ENCODE measurements at places on chromosomes 4 and X.

GRCh38 chr4:78065508-78066192 lies 8.5 kb downstream of the FRAS1 start:
- no peak for DNase-seq

DNA sequence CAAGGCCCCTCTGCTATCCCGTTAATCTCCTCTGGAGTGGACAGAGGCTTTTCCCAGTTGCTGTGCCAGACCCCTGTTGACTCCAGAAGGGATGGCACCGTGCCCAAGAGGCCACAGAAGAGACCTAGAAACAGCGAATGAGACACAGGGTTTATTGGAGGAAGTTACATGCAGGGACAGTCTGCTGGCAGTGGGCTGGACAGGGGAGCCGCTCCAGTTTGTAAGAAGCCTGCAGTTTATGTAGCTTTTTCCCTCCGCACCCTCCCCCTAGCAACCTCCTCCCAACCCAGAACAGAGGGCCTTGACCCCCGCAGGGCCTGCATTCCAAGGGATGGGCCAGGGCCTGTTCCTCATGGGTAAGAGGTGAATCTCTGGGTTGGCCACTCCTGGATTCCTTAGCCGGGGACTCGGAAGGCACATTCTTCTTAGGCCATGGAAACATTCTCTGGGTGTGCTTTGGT lies 216.8 kb upstream of the PSAPL1 start:
- DNase-seq, result no peak

DNA sequence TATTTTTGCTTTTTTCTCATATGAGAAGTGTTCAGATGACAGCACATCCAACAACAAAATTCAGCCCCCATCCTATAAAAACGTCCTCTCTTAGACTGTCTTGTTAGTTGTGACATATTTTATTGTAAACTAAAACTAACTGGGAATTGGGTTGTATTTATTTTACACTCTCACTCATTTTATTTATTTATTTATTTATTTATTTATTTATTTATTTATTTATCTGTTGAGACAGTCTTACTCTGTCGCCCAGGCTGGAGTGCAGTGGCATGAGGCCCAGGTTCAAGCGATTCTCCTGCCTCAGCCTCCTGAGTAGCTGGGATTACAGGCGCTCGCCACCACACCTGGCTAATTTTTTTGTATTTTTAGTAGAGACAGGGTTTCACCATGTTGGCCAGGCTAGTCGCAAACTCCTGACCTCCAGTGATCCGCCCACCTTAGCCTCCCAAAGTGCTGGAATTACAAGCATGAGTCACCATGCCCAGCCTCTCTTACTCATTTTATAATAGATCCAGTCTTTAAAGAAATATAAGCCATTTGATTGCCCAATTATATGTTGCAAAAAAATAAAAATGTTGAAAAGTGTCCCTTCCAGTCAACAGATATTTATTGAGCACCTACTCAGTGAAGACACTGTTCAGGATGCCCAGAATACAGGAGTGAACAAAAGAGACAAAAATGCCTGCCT lies 44.6 kb downstream of the PALLD start:
- no peak for DNase-seq

DNA sequence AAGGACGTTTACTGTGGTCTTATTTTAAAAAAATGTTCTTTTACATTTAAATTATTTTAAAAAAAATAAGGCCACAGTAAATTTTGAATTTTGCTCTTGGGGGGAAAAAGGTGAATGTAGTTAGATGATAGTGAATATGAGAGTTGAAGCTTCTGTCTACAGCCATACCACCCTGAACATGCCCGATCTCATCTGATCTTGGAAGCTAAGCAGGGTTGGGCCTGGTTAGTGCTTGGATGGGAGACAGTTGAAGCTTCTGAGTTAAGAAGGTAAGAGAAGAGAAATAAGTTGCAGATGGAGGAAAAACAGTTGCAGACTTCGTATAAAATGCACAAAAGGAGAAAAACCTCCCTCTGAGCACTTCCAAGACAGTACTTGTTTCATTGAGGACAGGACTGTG lies 115.6 kb upstream of the NR3C2 start:
- DNase-seq, result no peak

- no peak for DNase-seq
Measured at GRCh38 chrX:46811121-46811520, 25.7 kb upstream of the RP2 start.

DNA sequence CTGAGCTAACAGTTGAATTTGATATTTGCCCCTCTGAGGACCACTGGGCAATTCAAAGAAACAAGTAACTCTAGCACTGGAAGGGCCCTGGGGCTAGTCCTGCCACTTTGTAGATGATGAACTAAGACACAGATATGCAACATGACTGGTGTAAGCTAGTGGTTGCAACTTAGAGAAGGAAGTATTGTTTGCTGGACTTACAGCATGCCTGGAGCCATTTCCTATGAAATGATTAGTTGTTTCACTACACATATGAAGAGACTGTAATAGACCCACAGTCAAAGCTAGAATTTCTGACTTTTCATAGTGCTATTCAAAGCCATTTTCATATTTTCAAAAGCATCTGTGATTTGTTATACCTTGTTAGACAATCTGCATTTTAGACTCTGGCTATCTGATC lies 96.2 kb downstream of the TSPAN7 start:
- no peak for DNase-seq

DNA sequence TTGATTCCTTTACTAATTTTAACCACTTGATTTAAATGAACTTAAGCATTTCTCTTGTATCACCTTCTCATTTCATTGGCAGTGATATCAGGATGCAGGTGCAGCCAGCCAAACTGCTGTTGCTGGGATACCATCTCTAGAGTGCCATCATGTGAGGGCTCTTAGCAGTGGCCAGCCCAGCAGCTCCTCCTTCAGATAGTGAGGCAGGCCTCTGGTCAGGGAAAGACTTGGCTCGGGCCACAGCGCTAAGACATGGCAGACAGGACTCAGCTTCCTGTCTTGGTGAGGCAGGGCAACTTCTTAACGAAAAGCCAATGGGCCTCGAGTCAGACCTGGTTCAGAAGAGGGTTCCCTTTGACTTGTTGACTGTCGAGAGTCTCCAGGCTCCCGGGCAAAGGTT lies 50.0 kb downstream of the NOP14 start:
- no peak for DNase-seq

GRCh38 chrX:78923198-78924015 lies 21.8 kb upstream of the P2RY10 start:
- no peak for DNase-seq

- DNase-seq, result no peak
Measured at GRCh38 chr4:135256111-135256510, 1054.5 kb upstream of the PABPC4L start.

- DNase-seq, result no peak
Measured at GRCh38 chrX:109797311-109797975, 64.4 kb upstream of the ACSL4 start.

GRCh38 chr4:158949099-158949498 lies 153.8 kb upstream of the RAPGEF2 start:
- no peak for DNase-seq

DNA sequence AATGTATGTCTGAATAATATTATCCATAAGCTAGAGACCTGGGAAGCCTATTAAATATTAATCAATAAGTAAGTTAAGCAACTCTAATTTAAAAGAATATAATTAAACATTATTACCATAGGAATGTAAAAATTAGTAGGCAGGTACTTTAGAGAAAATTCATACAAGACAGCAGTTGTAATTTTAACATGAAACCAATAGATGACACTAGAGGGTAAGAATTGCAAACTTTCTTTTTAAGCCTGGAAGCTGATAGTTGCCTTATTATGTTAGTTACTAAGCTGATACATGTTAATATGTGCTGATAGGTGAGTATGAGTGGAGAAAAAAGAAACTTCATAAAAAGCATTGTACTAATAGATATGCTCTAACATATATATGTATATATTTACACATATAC lies 1157.4 kb downstream of the FAM133A start:
- no peak for DNase-seq

GRCh38 chrX:94162971-94163370 lies 489.0 kb downstream of the FAM133A start:
- DNase-seq, result no peak

DNA sequence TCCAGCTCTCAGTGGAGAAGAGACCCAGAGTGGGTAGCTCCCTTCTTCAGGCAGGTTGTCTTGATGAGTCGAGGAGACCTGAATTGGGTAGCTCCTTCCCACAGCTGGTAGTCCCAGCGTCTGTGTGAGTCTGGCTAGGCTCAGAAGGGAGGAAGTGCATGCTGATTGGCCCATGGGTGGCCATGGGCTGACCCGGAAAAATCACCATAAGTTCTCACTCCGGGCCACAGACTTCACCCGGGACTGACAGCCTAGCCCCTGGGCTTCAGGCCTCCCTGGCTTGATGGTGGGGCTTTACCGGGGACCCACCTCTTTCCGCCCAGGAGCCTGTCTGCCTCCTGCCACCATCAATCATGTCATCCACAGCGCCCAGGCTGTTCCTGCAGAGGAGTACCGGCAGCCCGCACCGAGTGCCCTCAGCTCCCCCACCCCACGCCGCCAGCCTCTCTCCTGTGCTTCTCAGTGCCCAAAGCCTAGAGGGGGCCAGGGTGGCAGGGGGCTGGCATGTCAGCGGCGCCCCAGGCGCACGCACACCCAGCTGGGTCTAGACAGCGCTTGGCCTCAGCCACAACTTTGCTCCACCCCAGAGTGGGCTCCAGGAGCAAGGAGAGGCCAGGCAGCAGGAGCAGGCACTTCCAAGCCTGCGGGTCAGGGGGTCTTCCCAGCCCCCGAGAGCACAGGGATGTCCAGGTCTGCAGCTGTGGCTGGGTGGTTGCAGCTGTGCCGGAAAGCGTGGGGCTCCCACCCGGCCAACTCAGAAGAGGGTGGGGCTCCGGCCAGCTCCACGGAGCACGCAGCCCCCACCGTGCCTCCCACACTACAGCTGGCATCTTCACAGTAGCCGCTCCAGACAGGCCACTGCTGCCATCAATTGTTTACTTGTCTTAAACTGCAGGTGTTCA lies 16.1 kb upstream of the SAT1 start:
- no peak for DNase-seq

- no peak for DNase-seq
Measured at GRCh38 chr4:2286904-2287593, 25.1 kb upstream of the MXD4 start.

DNA sequence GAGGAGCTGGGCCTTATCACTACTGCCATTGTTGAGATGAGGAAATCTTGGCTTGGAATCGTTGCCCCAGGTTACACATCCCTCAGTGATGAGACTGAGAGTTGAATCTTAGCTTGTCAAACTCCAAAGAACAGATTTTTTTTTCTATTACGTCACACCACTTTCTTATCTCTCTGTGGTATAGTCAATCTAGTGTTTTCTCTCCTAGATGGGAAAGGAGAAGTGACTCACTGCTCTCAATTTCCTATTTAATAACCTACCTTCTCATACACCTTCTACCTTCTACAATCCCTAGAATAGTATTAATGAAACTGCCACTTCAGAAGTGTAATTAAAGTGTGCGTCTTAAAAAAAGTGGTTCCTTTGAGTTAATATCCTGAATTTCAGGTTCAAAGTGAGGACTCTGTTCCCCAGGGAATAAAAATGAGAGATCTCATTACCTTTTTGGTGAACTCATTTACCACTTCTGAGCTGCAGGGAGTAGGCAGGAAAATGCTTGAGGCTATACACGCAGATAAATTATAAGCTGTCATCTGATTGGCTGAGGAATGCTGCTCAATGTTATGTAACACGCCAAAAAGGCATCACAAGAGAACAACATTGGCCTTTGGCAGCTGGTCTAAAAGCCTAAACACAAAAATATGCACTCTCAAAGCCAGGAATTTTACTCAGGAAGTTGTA lies 59.3 kb downstream of the MAD2L1 start:
- DNase-seq, result no peak

- DNase-seq, result no peak
Measured at GRCh38 chr4:6920171-6920570, 10.5 kb downstream of the TBC1D14 start.

- DNase-seq, result no peak
Measured at GRCh38 chr4:48315728-48316630, 25.4 kb upstream of the SLAIN2 start.

- no peak for DNase-seq
Measured at GRCh38 chrX:111411557-111411956, 435 bp downstream of the DCX start.

DNA sequence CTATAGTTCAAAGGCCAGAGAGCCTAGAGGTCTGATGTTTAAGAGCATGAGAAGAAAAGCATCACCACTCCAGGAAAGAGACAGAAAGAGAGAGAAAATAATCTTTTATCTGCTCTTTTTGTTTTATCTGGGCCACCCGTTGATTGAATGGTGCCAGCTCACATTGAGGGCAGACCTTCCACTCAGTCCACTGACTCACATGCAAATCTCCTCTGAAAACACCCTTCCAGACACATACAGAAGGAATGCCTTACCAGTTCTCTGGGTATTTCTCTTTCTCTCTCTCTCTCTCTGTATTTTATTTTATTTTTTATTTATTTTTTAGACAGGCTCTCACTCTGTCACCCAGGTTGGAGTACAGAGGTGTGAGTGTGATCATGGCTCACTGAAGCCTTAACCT lies 252.5 kb downstream of the DTHD1 start:
- no peak for DNase-seq
